Mesothelial cell of epicardium (in vitro differentiated cells): ENCODE measurements at places on chromosomes 2 and 18.

DNA sequence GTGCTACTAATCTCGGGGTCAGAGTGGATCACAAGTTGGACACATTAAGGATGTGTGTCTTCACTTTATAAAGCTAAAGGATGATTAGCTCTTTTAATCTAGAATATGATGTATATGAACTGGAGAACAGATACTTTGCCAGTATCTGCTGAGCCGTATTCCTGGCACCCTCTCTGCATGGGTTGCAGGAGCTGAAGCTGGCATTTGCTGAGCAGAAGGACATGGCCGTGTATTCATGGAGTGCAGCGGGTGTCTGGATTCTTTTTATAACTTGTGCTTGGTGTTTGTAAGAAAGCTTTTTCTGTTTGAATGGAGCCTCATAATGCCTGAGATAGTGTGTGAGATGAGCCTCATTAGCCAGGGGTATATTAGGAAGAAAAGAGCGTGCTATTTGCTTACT is 103.9 kb upstream of the MCFD2 start:
- DNase-seq: no peak

DNA sequence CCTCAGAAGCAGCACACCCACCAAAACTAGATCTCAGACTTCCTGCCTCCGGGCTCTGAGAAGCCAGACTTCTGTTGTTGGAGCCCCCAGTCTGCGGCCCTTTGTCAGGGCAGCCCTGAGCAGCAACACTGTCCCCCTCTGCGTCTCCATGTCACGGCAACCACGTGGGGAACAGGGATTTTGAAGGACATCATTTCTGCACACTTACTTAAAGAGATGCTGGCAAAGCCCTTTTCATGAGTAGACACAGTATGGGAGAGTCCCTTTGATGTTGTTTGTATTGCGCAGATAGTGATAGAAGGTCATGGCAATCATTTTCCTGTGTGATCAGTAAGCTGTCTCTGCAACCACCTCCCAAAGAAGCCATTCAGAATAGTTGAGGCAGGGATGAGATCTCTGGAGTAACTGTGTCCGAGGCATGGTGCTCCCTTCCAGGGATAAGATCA is 69.1 kb upstream of the ID2 start:
- no peak for DNase-seq

DNA sequence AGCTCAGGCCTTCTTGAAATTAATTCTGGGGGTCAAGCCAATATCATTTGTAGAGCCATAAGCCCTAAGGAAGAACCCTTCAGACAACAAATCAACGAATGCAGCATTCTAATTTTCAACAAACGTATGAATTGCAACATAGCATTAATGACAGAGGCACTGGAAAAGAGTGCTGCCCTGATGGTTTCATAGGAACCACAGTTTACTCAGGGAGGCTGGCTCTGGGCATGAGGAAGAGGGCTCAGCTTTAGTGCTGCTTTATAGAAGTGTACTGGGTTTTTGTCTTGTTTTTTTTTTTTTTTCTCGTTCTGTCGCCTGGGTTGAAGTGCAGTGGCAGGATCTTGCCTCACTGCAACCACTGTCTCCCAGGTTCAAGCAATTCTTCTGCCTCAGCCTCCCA is 36.1 kb upstream of the CAB39 start:
- DNase-seq: no peak

- peak; percentile 17 for DNase-seq
These were observed 247.5 kb downstream of the TFCP2L1 start for GRCh38 chr2:121037480-121037879.
